Activated CD4-positive, CD25-positive, alpha-beta regulatory T cell (primary cell): ENCODE measurements at places on chromosomes 6 and 20.

- no peak for DNase-seq
These were observed 53.8 kb downstream of the PCNA start for GRCh38 chr20:5065879-5066383.

DNA sequence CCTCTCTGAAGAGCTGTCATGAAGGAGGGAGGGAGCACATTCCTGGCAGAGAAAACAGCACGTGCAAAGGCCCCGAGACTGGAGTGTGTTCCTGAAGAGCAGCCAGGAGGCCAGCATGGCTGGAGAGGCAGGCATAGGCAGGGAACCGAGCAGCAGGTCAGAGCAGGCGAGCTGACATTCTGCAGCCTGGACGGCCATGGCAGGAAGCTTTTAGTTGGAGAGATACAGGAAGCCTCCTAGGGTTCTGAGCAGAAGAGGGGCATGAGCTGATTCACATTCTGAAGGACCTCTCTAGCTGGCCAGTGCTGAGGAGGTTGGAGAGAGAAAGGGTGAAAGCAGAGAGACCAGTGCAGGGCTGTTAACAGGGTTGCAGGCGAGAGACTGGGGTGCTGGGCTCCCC is 29.7 kb downstream of the POFUT1 start:
- no peak for DNase-seq

- no peak for DNase-seq
These were observed 1.2 kb downstream of the LMBRD1 start for GRCh38 chr6:69795469-69796072.

DNA sequence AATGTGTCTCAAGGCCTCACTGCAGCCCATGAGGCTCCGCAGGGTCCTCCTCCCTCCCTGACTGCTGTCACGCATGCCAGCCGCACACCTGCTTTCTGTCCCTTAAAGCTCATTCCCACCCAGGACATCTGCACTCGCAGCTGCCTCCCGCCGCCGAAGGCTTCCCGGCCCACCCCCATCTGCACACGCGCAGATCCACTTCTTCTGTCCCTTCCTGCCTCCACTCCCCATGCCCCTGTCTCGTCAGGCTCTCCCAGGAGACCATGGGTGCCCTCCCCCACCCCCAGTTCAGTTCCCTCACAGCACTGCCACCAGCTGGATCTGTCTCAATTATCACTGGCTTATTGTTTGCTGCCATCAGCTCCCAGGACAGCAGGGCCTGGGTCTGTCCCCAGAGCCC is 63.0 kb downstream of the RIPOR3 start:
- DNase-seq = no peak

GRCh38 chr6:99165838-99166237 is 183.6 kb downstream of the FAXC start:
- no peak for DNase-seq

DNA sequence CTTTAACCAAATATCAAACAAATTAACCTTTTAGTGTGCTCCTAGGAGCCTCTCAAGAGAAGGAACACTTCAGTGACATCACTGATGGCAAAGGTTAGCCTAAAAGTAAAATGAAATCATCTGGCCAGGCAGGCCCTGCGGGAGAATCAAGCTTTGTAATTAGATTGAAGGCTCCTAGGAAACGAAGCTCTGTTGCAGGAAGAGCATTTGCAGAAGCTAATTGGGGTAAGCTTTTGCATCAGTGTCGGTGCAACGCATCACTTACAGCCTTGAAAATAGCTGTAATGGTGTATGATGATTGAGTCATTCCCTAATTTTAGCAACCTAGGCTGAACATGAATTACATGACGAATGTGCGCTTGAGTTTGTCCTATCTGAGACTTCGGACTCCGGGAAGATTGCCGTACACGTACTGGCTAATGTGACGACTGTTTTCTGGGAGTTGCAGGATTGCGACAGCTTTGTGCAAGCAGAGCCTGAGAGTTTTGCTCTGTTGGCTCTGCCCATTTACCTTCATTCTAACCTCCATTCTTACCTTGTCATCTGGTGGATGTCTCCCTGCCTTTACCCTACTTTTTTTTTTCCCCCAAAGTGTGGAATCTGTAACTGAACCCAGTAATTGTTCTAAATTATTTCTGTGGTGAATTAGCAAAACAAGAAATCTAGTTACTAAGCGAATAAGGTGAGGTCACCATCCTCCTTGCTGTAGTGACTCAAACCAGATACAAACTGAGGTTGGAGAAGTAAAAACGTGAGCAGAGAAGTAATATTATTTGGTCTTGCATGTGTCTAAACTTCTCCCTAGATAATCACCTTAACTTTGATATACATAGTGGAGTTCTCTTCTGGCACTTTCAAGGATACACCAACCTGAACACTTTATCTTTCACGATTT is 675.9 kb upstream of the CITED2 start:
- no peak for DNase-seq

GRCh38 chr6:93418408-93419303 is 703 bp downstream of the EPHA7 start:
- DNase-seq = no peak

DNA sequence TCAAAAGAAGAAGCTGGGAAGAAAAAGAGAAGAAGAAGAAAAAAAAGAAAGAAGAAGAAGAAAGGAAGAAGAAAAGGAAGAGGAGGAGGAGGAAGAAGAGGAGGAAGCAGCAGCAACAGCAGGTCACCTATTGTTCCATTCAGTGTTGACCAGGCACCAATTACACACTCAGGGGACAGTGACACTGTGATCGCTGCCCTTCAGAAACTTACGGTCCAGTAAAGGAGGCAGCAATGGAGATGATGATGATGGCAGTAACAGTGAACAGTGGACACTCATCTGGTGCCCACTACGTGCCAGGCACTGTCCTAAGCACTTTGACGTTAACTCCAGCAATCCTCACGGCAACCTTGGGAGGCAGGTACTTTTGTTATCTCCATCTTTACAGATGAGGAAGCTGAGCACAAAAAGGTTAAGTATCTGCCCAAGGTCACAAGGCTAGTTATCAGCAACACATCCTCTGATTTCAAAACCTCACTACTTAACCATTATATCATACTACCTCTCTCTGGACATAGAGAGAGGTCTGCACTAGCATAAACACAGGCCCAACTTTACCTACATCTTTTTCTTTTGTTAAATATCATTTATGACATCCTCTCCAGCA is 83.2 kb downstream of the SLC22A23 start:
- no peak for DNase-seq

- no peak for DNase-seq
These were observed 44.3 kb upstream of the PDYN start for GRCh38 chr20:2038161-2038560.

DNA sequence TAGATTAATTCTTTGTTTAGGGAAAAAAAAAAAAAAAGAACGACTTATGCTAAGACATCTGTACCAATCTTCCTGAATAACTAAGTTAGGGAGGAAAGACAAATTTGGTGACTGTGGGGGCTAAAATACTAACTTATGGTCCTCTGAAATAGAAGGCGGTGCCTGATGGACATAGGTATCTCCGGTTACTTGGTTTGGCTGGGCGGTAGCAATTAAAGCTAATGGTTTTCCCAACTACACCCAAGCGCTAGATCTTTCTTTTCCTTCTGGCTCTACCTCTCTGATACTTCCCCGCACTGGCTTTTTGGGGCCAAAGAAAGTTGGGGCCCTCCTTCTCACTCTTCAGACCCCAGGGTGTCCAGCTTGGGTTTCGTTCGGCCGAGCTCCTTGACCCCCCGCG is 1.0 kb upstream of the RBM24 start:
- no peak for DNase-seq

DNA sequence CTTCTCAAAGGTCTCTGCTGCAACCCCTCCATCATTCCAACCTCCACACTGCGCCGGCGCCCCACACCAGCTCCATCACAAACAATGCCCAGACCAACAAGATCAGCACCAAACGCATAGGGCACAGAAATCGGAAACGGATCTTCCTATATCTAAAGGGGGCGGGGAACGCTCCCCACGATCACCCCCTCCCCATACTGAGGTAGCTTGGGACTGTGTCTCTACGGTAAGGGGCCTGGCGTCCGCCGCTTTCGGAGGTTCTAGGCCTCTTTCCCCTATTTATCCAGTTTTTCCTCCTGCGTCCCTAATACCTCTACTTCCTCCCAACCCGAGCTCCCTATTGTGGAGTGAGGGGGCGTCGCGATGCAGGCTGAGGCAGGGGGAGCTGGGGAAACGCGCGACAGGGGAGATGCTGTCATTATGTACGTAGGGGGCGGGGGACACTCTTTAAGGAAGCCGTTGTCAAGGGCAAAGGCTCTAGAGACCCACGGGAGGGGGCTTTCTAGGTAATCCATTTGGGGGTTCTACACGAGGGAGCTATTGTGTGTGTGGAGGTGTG is 909 bp downstream of the DNAAF9 start:
- DNase-seq = no peak

- DNase-seq = no peak
These were observed 256.1 kb downstream of the PLCB1 start for GRCh38 chr20:8388141-8388540.

DNA sequence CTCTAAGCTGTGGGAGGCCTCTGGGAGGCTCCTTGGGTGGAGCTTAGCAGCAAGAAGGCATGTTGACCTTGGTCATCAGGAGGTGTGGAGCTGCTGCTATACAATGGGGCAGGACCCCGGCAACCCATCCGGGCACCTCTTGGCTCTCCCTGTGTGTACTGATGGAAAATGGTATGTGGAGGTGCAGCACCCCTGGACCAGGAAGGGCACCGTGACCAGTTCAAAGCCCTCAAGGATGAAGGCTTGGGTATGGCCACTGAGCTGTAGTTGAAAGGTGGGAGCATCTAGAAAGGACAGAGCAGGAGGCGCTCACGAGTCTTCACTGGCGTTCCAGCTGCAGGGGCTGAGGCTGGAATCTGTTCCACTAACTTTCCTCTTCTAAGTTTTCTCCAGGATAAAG is 6.7 kb upstream of the IRF4 start:
- no peak for DNase-seq

- no peak for DNase-seq
These were observed 11.3 kb upstream of the RBCK1 start for GRCh38 chr20:396619-397431.

- DNase-seq = no peak
These were observed 717 bp upstream of the ASF1A start for GRCh38 chr6:118893064-118893806.

DNA sequence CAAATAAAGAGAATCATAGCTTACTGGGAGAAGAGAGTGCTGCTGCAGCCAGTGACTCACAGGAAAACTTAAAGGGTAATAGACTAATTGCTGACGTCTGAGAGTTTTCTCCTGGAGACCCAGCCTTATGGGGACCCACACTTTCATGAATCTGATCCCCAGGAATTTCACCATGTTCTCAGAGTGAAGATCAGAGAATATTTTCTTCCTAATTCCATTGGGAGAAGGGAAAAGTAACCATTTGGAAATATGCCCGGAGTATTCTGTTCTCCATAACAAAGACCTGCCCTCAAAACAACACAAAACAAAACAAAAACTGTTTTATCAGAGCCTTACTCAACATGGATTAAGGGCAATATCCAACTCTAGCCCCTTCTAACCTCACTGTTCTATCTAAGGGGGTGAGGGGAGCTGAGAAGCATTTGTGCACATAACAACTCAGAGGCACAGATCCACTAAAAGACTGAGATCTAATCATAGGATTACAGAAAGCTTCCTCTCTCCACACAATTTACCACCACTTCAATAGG is 168.2 kb upstream of the SSTR4 start:
- no peak for DNase-seq

DNA sequence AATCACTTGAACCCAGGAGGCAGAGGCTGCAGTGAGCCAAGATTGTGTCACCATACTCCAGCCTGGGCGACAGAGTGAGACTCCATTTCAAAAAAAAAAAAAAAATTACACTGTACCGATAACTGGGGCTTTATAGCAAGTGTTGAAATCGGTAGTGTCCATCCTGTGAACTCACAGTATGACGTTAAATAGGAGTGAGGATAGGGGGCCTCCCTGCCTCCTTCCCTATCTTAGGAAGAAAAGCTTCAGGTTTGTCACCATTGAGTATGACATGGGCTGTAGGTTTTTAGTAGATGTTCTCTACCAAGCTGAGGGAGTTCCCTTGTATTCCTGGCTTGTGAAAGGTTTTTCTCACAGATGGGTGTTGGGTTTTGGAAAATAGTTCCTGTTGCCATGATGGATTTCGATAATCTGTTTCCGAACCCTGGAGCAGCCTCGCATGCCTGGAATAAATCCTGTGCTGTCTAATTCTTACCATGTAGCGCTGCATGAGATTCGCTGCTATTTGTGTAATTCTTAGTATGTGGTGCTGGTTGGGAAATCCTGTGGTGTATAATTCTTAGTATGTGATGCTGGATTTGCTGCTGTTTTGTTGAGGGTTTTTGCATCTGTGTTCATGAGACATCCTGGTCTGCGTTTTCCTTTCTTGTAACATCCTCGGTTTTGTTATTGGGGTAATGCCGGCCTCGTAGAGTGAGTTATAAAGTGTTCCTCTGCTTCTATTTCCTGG is 23.6 kb downstream of the NTSR1 start:
- no peak for DNase-seq

- DNase-seq = no peak
These were observed 931 bp upstream of the EBF4 start for GRCh38 chr20:2691663-2692035.

GRCh38 chr6:67642582-67642981 is 992.5 kb upstream of the ADGRB3 start:
- no peak for DNase-seq

DNA sequence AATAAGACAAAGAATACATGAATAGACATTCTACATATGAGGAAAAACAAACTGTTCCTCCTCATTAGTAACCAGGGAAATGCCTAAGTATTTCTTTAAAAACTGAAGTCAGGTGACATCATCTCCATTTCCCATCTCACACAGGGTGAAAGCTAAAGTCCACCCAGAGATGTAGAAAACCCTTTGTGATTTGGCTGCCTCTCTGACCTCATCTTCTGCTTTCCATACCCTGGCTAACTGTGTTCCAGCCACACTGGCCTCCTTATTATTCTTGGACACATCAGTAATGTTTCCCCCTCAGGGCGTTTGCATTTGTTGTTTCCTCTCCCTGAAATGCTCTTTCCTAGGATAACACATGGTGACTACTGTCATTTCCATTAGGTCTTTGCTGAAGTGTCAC is 40.4 kb downstream of the ESF1 start:
- no peak for DNase-seq

DNA sequence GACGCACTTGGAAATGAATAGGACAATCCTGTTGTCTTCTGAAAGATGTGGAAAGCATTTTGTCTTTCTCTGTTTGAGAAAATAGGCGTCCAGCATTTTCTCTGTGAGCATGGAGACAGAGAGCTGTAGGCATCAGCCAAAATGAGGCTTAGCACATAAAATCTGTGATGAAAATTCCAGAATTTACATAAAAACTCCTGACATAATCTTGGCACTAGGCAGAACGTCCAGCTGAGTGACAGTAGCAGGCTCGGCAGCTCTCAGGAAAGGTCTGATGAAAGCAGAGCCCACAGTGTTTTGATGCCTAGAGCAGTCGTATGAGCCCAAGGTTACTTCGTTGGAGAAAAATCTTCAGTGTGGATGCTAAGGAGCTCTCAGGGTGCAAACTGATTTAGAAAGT is 543.3 kb upstream of the MAP3K7 start:
- DNase-seq = no peak

GRCh38 chr20:8061861-8062518 is 42.4 kb upstream of the TMX4 start:
- no peak for DNase-seq
